Dermis microvascular lymphatic vessel endothelial cell (primary cell): ENCODE measurements at places on chromosomes 12 and 14. TPM values are rescaled to one million over a fixed set of nuclear protein-coding genes. Genes with fewer than 3 reads are reported as not detected.

LYZ gene
- total RNA-seq, result under 0.01 TPM in 1 of 2 replicates, not detected in the other

FOXA1 gene
- total RNA-seq, result not detected in 2 replicates

PDZRN4 gene
- not detected in 2 replicates for total RNA-seq

GARIN6 gene
- total RNA-seq, result not detected in 2 replicates

GRIN2B gene
- under 0.01 TPM in 1 of 2 replicates, not detected in the other for total RNA-seq

PTGDR gene
- total RNA-seq, result not detected in 2 replicates

MAP3K9 gene
- total RNA-seq, result under 0.01 and 0.13 TPM in 2 replicates

DDHD1 gene
- total RNA-seq, result 6.4 and 10.4 TPM in 2 replicates
